ENCODE measurements at places on chromosomes 12 and 14.

GRCh38 chr14:54440037-54440436, 1.1 kb downstream of the CNIH1 start:
- DNase-seq, result no peak

DNA sequence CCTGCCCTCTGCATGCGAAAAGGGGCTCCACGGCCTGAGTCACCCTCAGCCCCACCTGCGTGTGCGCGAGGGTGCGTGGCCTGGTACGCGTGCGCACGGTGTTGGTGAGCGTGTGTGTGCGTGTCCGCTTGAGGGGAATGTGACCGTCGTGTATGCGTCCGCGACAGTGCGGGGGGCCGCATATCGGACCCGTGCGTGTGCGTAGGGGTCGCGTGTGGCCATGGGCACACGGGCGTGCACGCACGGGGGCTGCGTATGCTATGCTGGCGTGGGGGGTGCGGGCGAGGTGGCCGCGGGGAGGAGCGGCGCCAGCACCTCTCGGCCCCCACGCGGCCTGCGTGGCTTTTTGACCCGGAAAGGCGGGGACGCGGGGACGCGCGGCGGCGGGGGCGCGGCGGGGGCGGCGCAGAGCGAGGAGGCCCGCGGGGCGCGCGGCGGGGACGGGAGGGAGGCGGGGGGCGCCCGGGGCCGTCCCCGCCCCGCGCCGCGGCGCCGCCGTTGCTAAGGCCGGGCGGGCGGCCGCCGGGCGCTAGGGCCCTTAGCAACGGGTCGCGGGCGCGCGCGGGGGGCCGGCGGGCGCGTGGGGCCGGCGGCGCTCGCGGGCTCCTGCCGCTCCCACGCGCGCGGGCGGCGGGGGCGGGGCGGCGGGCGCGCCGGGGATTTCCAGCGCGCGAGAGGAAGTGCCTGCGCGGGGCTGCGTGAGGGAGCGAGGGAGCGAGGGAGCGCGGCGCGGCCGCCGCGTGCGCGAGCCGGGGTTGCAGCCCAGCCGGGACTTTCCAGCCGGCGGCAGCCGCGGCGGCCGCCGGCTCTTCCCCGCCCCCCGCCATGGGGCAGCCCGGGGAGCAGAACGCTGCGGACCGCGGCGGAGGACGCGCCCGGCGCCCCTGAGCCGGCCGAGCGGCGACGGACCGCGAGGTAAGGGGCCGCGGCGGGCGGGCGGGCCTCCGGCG, at the start of gene TRAF3:
Gene TRAF3 (plus strand): TSS at position 689 of the 950 bp plus-strand sequence. CDS start 92,753 bp downstream, outside the sequence.
- peak; percentile 68 for DNase-seq

DNA sequence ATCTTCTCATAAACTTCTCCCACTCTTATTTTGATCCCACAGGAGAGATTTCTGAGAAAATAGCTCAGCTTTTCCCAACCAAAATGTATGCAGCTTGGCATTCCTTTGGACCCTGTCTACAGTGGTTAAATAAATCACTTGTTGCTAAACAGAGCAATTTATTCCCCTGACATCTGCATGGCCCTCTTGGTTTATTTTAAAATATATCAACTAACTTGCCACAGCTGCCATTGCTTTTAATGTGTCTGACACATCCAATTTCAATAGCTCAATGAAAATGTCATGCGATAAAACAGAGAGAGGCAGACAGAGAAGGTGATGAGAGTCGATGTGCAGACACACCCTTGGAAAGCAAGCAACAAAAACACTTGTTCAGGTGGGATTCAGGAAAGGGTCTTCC, 128.3 kb downstream of the SSPN start:
- DNase-seq, result no peak

GRCh38 chr14:25988536-25988935, 609.3 kb downstream of the NOVA1 start:
- DNase-seq, result no peak

GRCh38 chr14:85528080-85528896, 1.7 kb upstream of the FLRT2 start:
- no peak for DNase-seq
